Endothelial cell of umbilical vein (primary cell): ENCODE measurements at places on chromosomes 4 and X. TPM values are rescaled to one million over a fixed set of nuclear protein-coding genes. Genes with fewer than 3 reads are reported as not detected.

- no peaks in the 10 kb centered on the region for H3K36me3 ChIP-seq
- no peaks in the 10 kb centered on the region for H3K4me1 ChIP-seq
- H3K4me3 ChIP-seq = no peak overlapping the region
- DNase-seq = no peak
- no peaks in the 10 kb centered on the region for H3K27me3 ChIP-seq
These were observed 15.8 kb downstream of the SASH3 start for GRCh38 chrX:129795584-129795983.

DNA sequence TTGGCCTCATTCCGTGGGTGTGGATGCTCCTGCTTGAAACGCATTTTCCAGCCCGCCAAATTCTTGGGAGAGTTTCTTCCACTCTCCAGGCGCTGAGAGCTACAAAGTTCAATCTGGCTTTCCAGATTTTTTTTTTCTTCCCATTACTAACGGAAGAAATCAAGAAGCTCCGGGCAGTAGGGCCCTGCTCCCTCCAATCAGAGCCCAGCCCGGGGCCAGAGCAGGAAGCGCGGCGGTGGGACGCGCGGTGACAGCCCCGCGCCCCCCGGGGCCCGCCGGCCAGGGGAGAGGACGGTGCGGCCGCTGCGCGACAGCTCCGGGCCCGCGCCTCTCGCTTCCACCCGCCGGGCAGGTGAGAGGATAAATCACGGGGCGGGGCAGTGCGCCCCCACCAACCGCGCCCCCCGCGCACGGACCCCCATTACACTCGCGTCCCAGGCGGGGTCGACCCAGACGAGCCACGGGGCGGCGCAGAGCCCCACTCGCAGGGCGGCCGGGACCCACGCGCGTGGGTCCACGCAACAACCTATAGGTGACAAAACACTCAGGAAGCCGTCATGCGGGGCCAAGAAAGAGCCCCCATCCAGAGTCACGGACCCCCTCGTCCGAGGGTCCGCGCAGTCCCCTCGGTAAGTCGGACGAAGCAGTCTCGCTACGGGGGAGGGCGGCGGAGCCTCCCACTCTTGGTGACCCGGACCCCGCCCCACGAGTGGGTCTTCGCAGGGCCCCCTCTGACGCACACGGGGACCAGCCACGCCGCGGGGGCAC lies 868 bp downstream of the AFAP1 start:
- no peaks in the 10 kb centered on the region for H3K27me3 ChIP-seq
- H3K4me1 ChIP-seq = peaks cover 39% of the 10 kb centered on the region
- peak; percentile 57 for DNase-seq
- peak overlapping the region; percentile 71 for H3K27ac ChIP-seq
- no peaks in the 10 kb centered on the region for H3K36me3 ChIP-seq

- no peak for DNase-seq
- peaks cover 30% of the 10 kb centered on the region for H3K4me1 ChIP-seq
- no peaks in the 10 kb centered on the region for H3K27me3 ChIP-seq
- peak overlapping the region; percentile 37 for H3K27ac ChIP-seq
- no peak overlapping the region for H3K4me3 ChIP-seq
- no peaks in the 10 kb centered on the region for H3K36me3 ChIP-seq
These were observed 30.8 kb downstream of the GAB3 start for GRCh38 chrX:154720067-154720466.

DNA sequence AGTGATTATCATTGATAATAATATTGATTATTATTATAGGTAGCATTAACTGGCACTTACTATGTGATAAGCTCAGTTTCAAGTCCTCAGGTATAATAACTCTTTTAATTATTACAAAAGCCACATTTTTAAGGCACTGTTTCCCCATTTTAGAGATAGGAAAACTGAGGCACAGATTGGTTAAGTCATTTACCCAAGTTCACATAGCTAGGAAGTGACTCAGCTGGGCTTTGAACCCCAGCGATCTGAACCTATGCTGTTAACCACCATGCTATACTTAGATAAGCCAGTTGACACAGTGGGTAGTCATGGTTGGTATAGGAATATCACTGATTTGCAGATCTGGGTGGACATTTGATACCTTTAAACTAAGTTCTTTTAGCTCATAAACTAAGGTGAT lies 110.4 kb downstream of the FRAS1 start:
- H3K27me3 ChIP-seq = no peaks in the 10 kb centered on the region
- H3K4me3 ChIP-seq = no peak overlapping the region
- no peaks in the 10 kb centered on the region for H3K4me1 ChIP-seq

Gene FRG2
- total RNA-seq = not detected in 2 replicates

Gene SEC24B
- 34.6 and 35.9 TPM in 2 replicates for total RNA-seq

DNA sequence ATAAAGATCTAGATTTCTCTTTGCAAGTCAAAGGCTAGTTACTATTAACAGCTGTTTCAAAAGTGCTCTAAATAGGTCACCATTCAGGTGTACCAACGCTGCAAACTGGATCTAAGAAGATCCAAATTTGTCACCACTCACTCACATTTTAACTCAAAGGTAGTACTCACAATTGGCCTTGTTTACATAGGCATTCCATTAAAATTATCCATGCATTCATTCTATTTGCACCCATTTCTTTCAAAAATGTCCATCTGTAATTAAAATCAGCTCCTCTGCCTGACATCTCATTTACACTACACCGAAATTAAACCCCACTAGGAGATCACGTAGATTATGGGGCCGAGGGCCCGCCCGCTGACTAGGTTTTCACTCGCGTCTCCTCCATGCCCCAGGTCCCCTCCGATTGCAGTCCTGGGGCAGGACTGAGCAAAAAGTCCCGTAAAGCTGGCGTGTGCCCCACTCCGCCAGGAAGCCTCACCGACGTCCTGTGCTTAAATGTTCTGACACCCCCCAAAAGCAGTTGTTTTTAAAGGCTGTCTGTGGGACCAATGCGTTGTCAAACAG lies 1.3 kb upstream of the ING2 start:
- no peaks in the 10 kb centered on the region for H3K27me3 ChIP-seq
- H3K27ac ChIP-seq = peak overlapping the region; percentile 81
- H3K4me1 ChIP-seq = peaks cover 18% of the 10 kb centered on the region

Gene TACC3
- 123 and 135 TPM in 2 replicates for total RNA-seq

Gene SPON2
- total RNA-seq = not detected in 2 replicates

DNA sequence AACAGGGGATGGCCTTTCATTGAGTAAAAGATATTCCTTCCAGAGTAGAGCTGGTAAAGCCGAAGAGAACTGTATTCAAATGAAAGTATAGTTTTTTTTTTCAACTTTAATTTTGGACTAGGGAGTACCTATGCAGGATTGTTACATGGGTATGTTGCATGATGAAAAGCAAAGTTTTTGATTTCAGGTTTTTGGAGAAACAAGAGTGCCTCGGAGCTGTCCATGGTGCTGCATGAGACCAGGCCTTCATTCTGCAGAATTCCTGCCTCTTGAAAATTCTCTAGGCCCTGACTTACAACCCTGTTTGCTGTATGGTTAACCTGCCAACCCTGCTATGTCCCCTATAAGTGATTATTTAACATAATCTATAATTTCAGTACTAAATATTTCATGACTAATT lies 1065.7 kb upstream of the FTHL17 start:
- no peak overlapping the region for H3K27ac ChIP-seq
- H3K27me3 ChIP-seq = no peaks in the 10 kb centered on the region
- no peak overlapping the region for H3K4me3 ChIP-seq
- no peaks in the 10 kb centered on the region for H3K36me3 ChIP-seq
- no peaks in the 10 kb centered on the region for H3K4me1 ChIP-seq

DNA sequence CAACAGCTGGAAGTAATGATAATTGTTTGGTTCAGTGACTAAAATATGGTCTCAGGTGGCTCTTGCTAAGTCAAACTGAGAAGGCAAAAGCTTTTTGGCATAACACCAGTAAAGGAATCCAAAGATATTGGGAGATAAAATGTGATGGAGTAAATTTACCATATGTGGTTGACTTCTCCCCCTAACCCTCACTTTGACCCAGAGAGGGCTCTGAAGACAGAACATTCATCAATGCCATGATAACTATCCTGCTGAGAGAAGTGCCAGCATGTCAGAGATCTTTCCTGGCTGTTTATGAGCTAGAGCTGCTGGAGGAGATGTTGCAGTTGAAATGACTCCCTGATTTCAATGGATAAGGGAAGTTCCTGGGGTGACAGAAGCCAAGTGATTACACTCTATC lies 213.4 kb downstream of the SPCS3 start:
- H3K4me1 ChIP-seq = no peaks in the 10 kb centered on the region
- DNase-seq = no peak
- H3K27me3 ChIP-seq = peaks cover 10% of the 10 kb centered on the region
- no peak overlapping the region for H3K4me3 ChIP-seq
- H3K27ac ChIP-seq = no peak overlapping the region

Gene TMPRSS11D
- total RNA-seq = not detected in 2 replicates

DNA sequence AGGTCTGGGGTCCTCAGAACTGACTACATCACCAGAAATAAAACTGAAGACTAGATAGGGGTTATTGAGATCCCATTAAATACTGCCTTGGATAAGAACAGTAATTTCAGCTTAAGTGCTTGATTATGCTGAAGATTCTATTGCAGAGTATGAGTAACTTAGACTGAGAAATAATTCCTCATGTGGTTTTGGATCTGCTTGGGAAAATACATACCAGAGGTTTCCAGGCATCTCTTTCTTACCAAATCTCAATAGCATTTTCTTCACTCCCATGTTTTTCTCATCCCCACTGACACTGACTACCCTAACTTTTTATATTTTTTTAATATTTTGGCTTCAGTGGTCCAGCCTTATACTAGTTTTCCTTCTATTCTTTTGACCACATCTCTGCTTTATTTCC lies 92.0 kb upstream of the TEX13D start:
- no peak overlapping the region for H3K4me3 ChIP-seq
- no peak for DNase-seq
- no peaks in the 10 kb centered on the region for H3K27me3 ChIP-seq
- H3K27ac ChIP-seq = no peak overlapping the region
- no peaks in the 10 kb centered on the region for H3K4me1 ChIP-seq
- no peaks in the 10 kb centered on the region for H3K36me3 ChIP-seq

DNA sequence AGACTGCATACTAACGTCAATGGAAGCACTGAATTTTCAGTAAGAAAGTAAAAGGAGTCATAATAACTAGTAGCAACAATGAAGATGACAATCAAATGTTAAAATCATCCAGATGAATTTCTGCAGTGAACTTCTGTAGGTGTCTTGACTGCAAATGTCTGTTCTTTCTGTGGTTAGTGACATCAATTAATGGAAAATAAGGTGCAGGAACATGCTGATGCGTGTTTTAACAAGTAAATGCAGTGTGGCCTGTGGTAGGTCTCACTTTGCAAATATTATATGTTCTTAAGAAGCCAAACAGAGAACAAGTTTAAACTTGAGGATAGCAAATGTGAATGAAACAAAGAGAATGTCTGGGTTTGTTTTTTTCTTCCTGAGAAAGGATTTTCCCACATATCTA lies 2.6 kb upstream of the DTHD1 start:
- no peaks in the 10 kb centered on the region for H3K27me3 ChIP-seq
- H3K27ac ChIP-seq = no peak overlapping the region
- H3K4me1 ChIP-seq = no peaks in the 10 kb centered on the region
- DNase-seq = no peak

GRCh38 chrX:98717970-98718369 lies 1692.1 kb downstream of the PCDH19 start:
- no peak for DNase-seq
- no peak overlapping the region for H3K4me3 ChIP-seq
- H3K27me3 ChIP-seq = no peaks in the 10 kb centered on the region
- H3K27ac ChIP-seq = no peak overlapping the region
- no peaks in the 10 kb centered on the region for H3K36me3 ChIP-seq

- peaks cover 6% of the 10 kb centered on the region for H3K27me3 ChIP-seq
- no peaks in the 10 kb centered on the region for H3K4me1 ChIP-seq
- no peak overlapping the region for H3K27ac ChIP-seq
These were observed 4.8 kb upstream of the GYG2 start for GRCh38 chrX:2823795-2824386.

Gene RAB39B
- not detected in 2 replicates for total RNA-seq

DNA sequence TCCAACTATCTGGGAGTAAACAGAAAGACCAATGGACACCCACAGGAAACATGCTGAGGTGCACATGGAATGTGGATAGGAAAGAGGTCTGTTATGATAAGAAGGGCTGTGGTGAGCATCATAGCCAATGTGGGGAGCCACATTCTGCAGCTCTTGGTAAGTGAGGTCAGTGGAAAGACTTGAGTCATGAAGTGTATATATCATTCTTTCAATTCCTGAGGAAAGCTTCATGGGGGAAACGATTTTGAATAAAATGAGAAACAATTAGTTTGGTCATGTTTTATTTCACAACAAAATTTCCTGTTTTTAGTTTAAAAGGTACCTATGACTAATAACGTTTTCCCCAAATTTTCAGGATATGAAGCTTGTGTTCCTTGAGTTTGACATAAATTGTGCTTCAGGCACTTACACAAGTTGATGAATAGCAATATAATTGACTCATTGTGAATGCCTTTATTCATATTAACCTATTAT lies 41.4 kb upstream of the RASSF6 start:
- H3K36me3 ChIP-seq = no peaks in the 10 kb centered on the region
- no peaks in the 10 kb centered on the region for H3K27me3 ChIP-seq

Gene CTAG2
- not detected in 2 replicates for total RNA-seq

Gene TRIM61
- 0.22 TPM in 1 of 2 replicates, not detected in the other for total RNA-seq

Gene NOX1
- not detected in 2 replicates for total RNA-seq

GRCh38 chr4:22504922-22505321 lies 10.9 kb downstream of the ADGRA3 start:
- H3K4me3 ChIP-seq = no peak overlapping the region
- DNase-seq = no peak
- H3K36me3 ChIP-seq = no peaks in the 10 kb centered on the region
- H3K4me1 ChIP-seq = peaks cover 3% of the 10 kb centered on the region

GRCh38 chrX:110584083-110584482 lies 211.5 kb downstream of the CHRDL1 start:
- no peaks in the 10 kb centered on the region for H3K4me1 ChIP-seq
- no peak for DNase-seq
- no peaks in the 10 kb centered on the region for H3K27me3 ChIP-seq
- no peaks in the 10 kb centered on the region for H3K36me3 ChIP-seq

Gene PLAC1
- 0.58 and 0.81 TPM in 2 replicates for total RNA-seq

- no peaks in the 10 kb centered on the region for H3K36me3 ChIP-seq
- no peak for DNase-seq
- peaks cover 10% of the 10 kb centered on the region for H3K4me1 ChIP-seq
- H3K27me3 ChIP-seq = peaks cover 10% of the 10 kb centered on the region
These were observed 8.8 kb downstream of the PRDM8 start for GRCh38 chr4:80206111-80206510.
